ENCODE measurements at places on chromosomes 11 and 22.
A peak's percentile ranks its signal among the peaks of the same experiment; 100 is the strongest.

- no peak for DNase-seq
Measured at GRCh38 chr22:47055461-47055860, 293.0 kb downstream of the TBC1D22A start.

- DNase-seq, result no peak
Measured at GRCh38 chr11:105612771-105613170, 2.9 kb downstream of the GRIA4 start.

- DNase-seq, result no peak
Measured at GRCh38 chr11:118184784-118185579, 8.5 kb upstream of the SCN2B start.

GRCh38 chr11:84292955-84293354, 1006.8 kb upstream of the CCDC90B start:
- no peak for DNase-seq

GRCh38 chr22:44030702-44031082, 6.6 kb downstream of the PARVB start:
- no peak for DNase-seq

GRCh38 chr22:21587803-21588611, 20.5 kb downstream of the UBE2L3 start:
- peak; percentile 26 for DNase-seq

- DNase-seq, result no peak
Measured at GRCh38 chr11:123214940-123215339, 19.9 kb upstream of the CLMP start.

GRCh38 chr11:65064847-65065240, 6.5 kb upstream of the NAALADL1 start:
- no peak for DNase-seq

All from stimulated activated CD8-positive, alpha-beta memory T cell treated with anti-CD3 and anti-CD28 coated beads, Interleukin-2, amount 100 ng/mL, for 48 hours (primary cell).